ENCODE measurements at places on chromosomes 4 and X.

GRCh38 chrX:42289492-42290385 lies 366.4 kb upstream of the CASK start:
- H3K4me1 ChIP-seq, result no peaks in the 10 kb centered on the region
- DNase-seq, result no peak
- no peak overlapping the region for H3K4me3 ChIP-seq
- no peaks in the 10 kb centered on the region for H3K27me3 ChIP-seq
- no peaks in the 10 kb centered on the region for H3K36me3 ChIP-seq

GRCh38 chr4:57719456-57719855 lies 609.3 kb upstream of the IGFBP7 start:
- no peak overlapping the region for H3K27ac ChIP-seq
- H3K4me1 ChIP-seq, result no peaks in the 10 kb centered on the region
- DNase-seq, result no peak
- no peaks in the 10 kb centered on the region for H3K27me3 ChIP-seq
- no peaks in the 10 kb centered on the region for H3K36me3 ChIP-seq

- no peaks in the 10 kb centered on the region for H3K36me3 ChIP-seq
- DNase-seq, result no peak
- no peak overlapping the region for H3K4me3 ChIP-seq
- no peaks in the 10 kb centered on the region for H3K4me1 ChIP-seq
- no peaks in the 10 kb centered on the region for H3K27me3 ChIP-seq
- H3K27ac ChIP-seq, result no peak overlapping the region
These were observed 36.7 kb downstream of the QRFPR start for GRCh38 chr4:121344098-121344497.

DNA sequence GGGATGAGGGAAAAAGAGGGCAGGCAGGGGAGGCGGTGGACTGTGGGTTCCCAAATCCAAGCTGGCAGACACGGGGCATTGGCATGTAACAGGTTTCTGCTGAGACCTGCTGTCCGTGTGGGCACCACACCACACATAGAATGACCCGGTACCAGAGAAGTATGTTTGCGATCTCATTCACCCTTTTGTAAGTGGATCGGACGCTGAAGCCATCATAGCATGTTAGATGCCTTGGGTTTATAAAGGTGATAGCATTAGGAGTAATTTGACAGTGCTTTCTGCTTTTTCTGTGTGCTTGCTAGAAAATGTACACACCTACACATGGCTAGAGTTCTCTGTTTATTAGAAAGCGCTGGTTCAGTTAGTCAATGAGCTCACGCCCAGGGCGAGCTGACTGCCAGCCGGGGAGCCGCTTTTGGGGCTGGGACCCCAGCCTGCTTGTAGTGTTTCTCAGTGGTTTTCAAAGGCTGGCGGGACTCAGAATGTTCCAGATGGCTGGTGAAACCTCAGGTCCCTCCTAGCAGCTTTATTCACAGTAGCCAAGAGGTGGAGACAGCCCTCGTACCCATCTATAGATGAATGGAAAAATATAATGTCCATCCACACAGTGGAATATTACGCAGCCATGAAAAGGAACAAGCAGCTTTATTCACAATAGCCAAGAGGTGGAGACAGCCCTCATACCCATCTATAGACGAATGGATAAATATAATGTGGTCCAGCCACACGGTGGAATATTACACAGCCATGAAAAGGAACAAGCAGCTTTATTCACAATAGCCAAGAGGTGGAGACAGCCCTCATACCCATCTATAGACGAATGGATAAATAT lies 579 bp downstream of the IL3RA start:
- peak overlapping the region; percentile 41 for H3K4me3 ChIP-seq
- DNase-seq, result no peak
- peaks cover 25% of the 10 kb centered on the region for H3K27me3 ChIP-seq
- no peak overlapping the region for H3K27ac ChIP-seq
- no peaks in the 10 kb centered on the region for H3K36me3 ChIP-seq
- H3K4me1 ChIP-seq, result peaks cover 12% of the 10 kb centered on the region

GRCh38 chrX:66130469-66130868 lies 33.6 kb upstream of the HEPH start:
- no peak for DNase-seq
- H3K27me3 ChIP-seq, result no peaks in the 10 kb centered on the region
- no peaks in the 10 kb centered on the region for H3K4me1 ChIP-seq
- H3K36me3 ChIP-seq, result no peaks in the 10 kb centered on the region
- no peak overlapping the region for H3K4me3 ChIP-seq
- H3K27ac ChIP-seq, result no peak overlapping the region

GRCh38 chrX:68995780-68996551 lies 167.1 kb downstream of the EFNB1 start:
- no peak overlapping the region for H3K4me3 ChIP-seq
- H3K27me3 ChIP-seq, result peaks cover 2% of the 10 kb centered on the region
- H3K27ac ChIP-seq, result no peak overlapping the region
- no peaks in the 10 kb centered on the region for H3K36me3 ChIP-seq
- DNase-seq, result no peak

DNA sequence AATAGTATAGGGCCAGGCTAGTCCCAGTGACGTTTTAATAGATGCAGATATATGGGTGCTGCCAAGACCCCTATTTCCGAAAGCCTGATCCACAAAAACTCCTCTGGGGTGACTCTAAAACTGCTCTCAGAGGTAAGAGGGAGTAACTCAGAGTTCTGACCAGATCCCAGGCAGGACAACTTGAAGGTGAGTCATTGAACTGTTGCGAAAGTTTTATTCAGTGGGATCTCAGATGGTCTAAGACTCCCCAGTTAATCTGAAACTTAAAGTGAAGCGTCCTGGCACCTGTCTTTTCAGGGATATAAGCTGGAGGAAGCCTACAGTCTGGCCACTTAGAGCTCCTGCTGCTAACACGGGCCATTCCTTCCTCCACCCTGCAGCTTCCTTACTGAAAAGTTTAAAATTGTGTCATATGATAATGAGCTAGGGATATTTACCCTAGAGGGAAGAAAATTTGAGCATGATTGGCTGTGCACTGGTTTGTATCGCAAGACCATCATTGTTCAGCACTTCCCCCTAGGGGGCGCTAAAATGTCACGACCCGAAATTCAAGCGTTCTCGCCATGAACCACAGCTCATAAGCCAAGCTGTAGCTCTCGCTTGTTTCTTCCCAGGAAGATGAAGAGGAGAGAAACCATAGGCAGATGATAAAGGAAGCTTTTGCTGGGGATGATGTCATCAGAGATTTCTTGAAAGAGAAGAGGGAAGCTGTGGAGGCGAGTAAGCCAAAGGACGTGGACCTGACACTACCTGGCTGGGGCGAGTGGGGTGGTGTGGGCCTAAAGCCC lies 19.5 kb downstream of the UTP14A start:
- H3K4me1 ChIP-seq, result no peaks in the 10 kb centered on the region
- H3K27me3 ChIP-seq, result no peaks in the 10 kb centered on the region
- peak; percentile 63 for DNase-seq
- no peak overlapping the region for H3K4me3 ChIP-seq

- H3K4me1 ChIP-seq, result no peaks in the 10 kb centered on the region
- no peak overlapping the region for H3K4me3 ChIP-seq
- DNase-seq, result no peak
- no peaks in the 10 kb centered on the region for H3K36me3 ChIP-seq
- H3K27ac ChIP-seq, result no peak overlapping the region
- H3K27me3 ChIP-seq, result no peaks in the 10 kb centered on the region
These were observed 20.7 kb downstream of the PARM1 start for GRCh38 chr4:74953647-74954046.

DNA sequence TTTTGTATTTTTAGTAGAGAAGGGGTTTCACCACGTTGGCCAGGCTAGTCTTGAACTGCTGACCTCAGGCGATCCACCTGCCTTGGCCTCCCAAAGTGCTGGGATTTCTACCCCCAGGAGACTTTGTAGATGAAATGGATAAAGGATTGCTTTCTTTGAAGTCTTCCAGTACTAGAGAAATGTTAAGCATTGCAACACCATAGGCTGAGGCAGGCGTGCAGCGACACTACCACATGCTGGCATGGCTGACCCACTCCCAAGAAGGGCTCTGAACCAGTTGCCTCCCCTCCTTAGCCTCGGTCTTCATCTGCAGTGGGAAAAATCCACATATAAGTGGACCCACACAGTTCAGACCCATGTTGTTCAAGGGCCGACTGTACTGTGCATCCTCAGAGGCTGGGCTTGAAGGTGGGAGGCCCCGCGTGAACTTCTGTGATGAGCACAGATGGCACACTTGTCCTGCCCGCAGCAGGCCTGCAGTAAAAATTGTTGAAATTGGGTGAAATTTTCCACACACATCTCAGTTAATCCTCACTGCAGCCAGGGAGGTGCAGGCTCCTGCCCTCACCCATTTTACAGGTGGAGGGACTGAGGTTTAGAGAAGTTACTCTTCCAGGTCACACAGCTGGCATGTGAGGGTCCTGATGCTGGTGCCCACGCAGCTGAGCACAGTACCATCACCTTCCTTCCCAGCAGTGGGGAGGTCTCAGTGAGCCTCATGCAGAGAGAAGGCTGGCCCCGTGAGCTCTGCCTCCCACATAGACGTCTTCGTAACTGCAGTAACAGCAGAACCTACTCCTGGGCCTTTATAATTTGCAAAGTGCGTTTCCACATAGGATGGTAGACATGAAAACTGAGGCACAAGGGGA lies 35.5 kb downstream of the HTRA3 start:
- H3K36me3 ChIP-seq, result no peaks in the 10 kb centered on the region
- no peak overlapping the region for H3K4me3 ChIP-seq
- DNase-seq, result no peak
- no peaks in the 10 kb centered on the region for H3K27me3 ChIP-seq

DNA sequence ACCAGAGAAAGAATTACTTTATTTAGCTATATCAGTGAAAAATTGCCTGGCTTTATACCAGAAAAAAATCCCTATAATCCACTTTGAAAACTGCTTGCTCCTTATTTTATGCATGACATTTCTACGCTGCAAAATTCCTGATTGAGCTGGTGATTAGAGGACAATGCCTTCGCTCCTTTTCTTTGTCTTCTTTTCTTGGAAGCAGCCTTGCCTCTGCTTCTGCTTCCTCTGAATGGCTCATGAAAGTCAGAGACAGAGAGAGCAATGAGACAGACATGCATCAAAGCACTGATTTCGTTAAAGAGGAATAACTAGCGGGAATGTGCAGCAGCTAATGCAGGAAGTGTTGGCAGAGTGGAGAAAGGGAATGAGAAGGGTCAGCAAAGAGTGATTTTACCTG lies 294.3 kb upstream of the IGFBP7 start:
- no peak overlapping the region for H3K4me3 ChIP-seq
- no peaks in the 10 kb centered on the region for H3K27me3 ChIP-seq
- no peak overlapping the region for H3K27ac ChIP-seq
- DNase-seq, result no peak
- H3K36me3 ChIP-seq, result no peaks in the 10 kb centered on the region

- DNase-seq, result no peak
- H3K27ac ChIP-seq, result no peak overlapping the region
- H3K4me1 ChIP-seq, result no peaks in the 10 kb centered on the region
- H3K27me3 ChIP-seq, result no peaks in the 10 kb centered on the region
- H3K4me3 ChIP-seq, result no peak overlapping the region
These were observed 903.7 kb upstream of the ADGRL3 start for GRCh38 chr4:60296386-60296785.

DNA sequence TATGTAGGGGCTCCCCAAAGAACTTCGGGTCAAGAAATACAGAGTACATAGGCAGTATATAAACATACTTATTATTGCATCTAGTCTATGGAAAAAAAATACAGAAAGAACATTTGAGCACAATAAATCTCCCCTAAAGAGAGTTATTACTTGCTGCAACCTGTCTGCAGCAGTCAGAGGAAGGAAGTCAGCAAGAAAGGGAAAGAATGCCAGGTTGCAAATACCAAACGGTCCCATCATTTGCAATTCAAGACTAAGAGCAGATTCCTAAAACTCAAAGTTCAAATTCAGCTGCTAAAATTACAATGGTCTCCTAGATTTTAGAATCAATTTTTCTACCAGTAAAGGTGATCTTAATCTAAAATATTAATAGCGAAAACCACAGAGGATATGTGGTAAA lies 236.2 kb upstream of the NUDT6 start:
- H3K4me1 ChIP-seq, result no peaks in the 10 kb centered on the region
- no peak overlapping the region for H3K4me3 ChIP-seq
- H3K36me3 ChIP-seq, result no peaks in the 10 kb centered on the region
- H3K27ac ChIP-seq, result no peak overlapping the region
- DNase-seq, result no peak

- H3K27ac ChIP-seq, result no peak overlapping the region
- no peaks in the 10 kb centered on the region for H3K36me3 ChIP-seq
- DNase-seq, result no peak
- H3K4me1 ChIP-seq, result no peaks in the 10 kb centered on the region
- no peak overlapping the region for H3K4me3 ChIP-seq
These were observed 212.3 kb upstream of the FGF13 start for GRCh38 chrX:138923805-138924204.

DNA sequence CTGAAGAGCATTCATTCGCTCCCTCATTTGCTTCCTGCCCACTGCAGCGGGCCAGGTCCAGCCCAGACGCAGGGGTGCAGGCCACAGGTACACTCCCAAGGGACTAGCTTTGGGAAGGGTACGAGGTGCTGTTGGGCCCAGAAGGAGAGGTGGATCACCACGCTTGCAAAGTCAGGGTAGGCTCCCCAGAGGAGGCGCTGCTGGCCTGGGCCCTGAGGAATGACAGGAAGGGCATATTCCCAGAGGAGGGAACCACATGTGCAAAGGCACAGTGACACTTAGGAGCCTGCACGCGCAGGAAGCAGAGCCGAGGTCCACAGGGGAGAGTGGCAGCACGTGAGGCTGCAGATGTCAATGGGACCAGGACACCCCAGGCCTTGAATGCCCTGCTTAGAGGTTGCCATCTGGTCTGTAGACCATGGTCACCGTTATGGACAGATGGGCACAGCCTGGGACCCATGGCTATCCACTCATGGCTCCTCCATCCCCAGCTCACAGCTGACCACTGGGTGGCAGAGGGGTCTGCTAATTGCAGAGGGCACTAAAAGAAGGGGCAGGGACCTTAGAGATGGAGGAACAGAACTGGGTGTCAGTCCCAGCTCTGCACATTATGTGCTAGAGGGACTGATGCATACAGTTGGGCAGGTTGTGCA lies 7.9 kb downstream of the HTRA3 start:
- peaks cover 27% of the 10 kb centered on the region for H3K27me3 ChIP-seq
- DNase-seq, result no peak
- H3K4me1 ChIP-seq, result no peaks in the 10 kb centered on the region
- no peak overlapping the region for H3K4me3 ChIP-seq
- no peak overlapping the region for H3K27ac ChIP-seq

GRCh38 chr4:120156120-120156718 lies 89.6 kb upstream of the MAD2L1 start:
- no peak overlapping the region for H3K4me3 ChIP-seq
- no peaks in the 10 kb centered on the region for H3K27me3 ChIP-seq
- no peaks in the 10 kb centered on the region for H3K4me1 ChIP-seq

GRCh38 chr4:25821899-25822298 lies 40.9 kb downstream of the SEL1L3 start:
- no peak overlapping the region for H3K4me3 ChIP-seq
- DNase-seq, result no peak
- no peaks in the 10 kb centered on the region for H3K4me1 ChIP-seq
- no peak overlapping the region for H3K27ac ChIP-seq
- H3K36me3 ChIP-seq, result no peaks in the 10 kb centered on the region

Measured in T-cell (primary cell).